ENCODE measurements at places on chromosomes 1 and 21.

GRCh38 chr1:146035048-146035423 is 13.5 kb upstream of the HJV start:
- no peak for DNase-seq

GRCh38 chr1:117555806-117556205 is 50.0 kb upstream of the TENT5C start:
- DNase-seq: no peak

DNA sequence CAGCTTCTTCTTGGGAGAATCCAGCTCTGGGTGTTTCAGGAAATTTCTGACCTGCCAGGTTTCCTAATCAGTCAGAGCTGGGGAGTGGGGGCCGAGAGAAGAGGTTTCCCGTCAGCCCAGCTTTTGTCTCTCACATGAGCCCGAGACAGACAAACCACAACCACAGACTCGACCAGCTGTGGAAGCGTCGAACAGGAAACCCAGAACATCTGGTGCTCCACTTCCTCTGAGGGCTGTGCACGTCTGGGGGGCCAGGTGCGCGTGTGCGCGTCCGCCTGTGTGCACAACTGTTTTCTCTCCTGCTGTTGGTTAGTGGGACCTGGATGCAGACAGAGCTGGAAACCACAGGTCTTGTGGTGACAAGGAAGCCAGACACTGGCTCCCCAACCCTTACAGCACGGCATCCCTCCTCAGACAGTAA is 113.0 kb upstream of the SLC25A33 start:
- DNase-seq: peak; percentile 90

GRCh38 chr1:7584157-7584556 is 186.9 kb upstream of the VAMP3 start:
- no peak for DNase-seq

- no peak for DNase-seq
Measured at GRCh38 chr1:204139952-204140351, 11.9 kb downstream of the ETNK2 start.

GRCh38 chr1:70221238-70222121 is at the start of gene SRSF11:
SRSF11 (plus strand) TSS chr1:70221380; CDS start chr1:70221637, 257 bp downstream.
- peak; percentile 98 for DNase-seq

DNA sequence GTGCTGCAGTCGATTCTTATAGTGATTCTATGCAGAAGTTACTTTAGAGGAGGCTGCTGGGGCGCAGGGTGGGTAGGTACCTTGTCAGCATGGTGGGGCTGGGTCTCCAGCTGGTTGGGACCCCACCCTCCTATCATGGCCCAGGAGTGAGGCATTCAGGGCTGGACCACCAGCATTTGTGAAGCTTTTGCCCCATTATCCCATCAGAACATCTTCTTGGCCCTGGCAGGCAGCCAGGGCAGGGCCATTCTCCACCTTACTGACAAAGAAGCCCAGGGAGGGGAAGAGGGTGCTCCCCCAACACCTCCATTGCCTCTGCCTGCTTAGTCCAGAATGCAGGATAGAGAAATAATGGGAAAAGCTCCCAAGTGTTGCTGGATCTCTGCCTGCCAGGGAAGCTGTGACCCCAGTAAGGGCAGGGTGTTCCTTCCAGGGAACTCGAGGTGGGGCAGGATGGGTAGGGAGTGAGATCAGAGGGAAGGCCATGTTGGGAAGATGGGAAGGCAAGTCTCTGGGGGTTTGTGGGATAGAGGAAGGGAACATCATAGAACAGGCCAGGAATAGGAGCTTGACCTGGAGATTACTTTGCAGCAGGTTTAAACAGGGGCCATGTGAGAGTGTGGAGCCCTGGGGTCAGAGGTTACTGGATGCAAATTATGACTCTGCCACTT is 16.2 kb upstream of the SLC2A1 start:
- DNase-seq: no peak

- no peak for DNase-seq
Measured at GRCh38 chr1:194309697-194310096, 1123.3 kb upstream of the B3GALT2 start.

DNA sequence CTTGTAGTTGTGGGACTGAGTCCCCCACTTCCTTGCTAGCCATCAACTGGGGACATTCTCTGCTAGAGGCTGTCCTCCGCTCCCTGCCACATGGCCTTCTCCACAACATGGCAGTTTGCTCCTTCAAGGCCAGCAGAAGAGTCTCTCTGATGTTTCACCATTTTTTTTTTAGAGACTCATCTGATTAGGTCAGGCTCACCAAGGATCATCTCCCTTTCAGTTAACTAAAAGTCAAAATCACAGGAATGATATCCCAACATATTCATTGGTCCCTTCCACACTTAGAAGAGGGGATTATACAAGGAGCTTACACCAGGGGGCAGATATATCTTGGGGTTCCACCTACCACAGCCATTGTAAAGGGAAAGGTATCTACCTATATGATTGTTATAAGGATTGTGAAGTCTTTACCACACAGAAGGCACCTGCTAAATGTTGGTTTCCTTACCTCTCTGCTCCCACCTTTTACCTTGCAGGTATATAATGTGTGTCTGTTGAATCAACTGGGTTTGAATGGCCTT is 23.3 kb downstream of the RIMKLA start:
- no peak for DNase-seq

DNA sequence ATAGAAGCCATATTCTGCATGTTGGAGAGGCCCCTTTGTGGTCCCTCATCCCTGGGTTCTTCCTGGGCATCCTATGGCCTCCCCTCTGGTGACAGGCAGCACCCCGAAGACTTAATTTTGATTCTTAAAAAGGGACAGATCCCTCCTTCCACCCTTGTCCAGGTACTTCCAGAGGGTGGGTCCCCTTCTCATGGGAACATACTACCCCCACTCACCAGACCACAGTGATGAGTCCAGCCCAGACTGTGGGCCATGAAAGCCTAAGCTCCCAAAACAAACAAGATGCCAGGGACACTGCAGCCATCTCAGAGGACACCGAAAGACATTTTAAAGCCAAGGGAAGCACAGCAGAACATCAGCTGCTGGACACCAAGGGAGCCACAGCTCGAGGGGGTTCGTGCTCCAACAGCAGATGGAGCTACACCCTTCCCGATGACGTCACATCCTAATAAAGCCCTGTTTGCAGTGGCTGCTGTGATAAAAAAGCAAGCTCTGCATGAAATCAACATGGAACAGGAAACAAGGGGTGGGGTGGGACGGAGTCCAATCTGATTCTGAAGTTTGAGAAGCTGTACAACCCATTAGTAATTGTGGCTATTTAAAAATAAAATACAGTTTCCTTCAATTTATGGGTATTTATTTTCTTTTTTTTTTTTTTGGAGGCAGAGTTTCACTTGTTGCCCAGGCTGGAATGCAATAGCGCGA is 32.4 kb downstream of the GNB1 start:
- DNase-seq: peak; percentile 20
